Left hindlimb (tissue), 1 donor: ENCODE measurements at places on chromosomes 16 and 17.

- DNase-seq: no peak
Measured at GRCh38 chr17:43601280-43602039, 55.3 kb upstream of the ETV4 start.

GRCh38 chr16:82181461-82182185 is 11.6 kb upstream of the MPHOSPH6 start:
- DNase-seq: no peak

GRCh38 chr16:4133897-4134372 is 17.7 kb upstream of the ADCY9 start:
- no peak for DNase-seq

DNA sequence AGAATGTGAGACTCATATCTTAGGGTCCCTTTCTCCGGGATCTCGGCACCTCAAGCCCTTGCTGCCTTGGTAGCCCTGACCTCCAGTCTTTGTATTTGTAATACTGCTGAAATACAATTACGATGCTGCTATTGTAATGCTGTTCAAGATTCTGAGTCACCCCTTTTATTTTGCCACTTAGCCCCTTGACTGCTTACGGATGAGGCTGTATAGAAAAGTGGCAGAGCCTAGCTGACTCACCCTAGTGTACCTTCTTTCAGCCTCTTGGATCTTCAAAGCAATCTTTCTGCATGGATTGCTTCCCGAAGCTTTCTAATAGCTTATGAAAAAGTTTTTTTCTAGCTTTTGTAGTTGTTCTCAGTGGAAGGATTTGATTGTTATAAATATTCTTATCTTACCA is 187.9 kb downstream of the KCNJ2 start:
- DNase-seq: no peak

DNA sequence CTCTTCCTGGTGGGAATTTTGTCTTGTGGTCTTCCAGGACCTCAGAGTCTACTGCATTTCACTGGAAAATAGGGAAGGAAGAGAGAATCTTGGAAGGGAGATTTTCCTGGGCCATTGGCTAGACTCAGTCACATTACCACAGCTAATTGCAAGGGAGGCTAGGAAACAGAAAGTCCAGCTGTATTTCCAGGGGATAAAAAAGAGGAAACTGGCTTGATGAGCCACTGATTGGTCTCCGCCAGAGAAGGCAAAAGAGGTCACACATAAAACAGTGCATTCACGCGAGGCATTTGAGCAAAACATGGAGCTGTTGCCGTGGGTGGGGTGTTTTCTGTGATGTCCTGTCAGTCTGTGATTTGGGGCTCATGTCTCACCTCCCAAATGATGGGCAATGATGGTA is 345.3 kb downstream of the FOXL1 start:
- no peak for DNase-seq
